ENCODE measurements at places on chromosomes 6 and 20.

DNA sequence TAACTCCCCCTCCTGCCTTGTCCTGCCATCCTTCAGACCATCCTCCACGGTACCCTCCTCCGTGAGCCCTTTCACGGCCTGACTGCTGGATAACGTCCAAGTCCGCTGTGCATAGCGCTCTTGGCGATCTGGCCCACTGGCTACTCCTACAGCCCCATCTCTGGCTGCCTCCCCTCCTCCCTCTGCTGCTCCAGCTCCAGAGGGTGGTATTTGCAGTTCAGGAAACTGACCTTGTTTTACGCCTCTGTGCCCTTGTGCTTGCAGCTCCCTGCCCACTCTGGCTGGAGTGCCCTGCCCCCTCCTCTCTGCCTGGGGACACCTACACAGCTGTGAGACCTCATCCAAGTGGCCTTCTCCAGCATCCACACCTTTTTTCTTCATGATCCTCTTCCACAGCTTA lies 6.5 kb upstream of the RREB1 start:
- no peak for DNase-seq

DNA sequence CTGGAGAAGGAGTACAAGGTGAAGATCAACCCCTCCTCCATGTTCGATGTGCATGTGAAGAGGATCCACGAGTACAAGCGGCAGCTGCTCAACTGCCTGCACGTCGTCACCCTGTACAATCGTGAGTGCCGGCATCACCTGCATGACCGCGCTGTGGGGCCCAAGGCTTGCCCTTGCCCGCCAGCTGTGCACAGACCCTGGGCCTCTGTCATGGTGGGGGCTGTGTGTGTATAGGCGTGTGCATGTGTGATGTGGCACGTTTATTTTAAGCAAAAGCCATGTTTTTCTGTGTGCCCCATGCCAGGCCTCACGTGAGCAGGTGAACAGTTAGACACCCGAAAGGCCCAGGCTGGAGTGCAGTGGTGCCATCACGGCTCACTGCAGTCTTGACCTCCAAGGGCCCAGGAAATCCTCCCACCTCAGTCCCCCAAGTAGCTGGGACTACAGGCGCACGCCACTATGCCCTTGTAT lies 36.3 kb downstream of the PYGB start:
- no peak for DNase-seq

DNA sequence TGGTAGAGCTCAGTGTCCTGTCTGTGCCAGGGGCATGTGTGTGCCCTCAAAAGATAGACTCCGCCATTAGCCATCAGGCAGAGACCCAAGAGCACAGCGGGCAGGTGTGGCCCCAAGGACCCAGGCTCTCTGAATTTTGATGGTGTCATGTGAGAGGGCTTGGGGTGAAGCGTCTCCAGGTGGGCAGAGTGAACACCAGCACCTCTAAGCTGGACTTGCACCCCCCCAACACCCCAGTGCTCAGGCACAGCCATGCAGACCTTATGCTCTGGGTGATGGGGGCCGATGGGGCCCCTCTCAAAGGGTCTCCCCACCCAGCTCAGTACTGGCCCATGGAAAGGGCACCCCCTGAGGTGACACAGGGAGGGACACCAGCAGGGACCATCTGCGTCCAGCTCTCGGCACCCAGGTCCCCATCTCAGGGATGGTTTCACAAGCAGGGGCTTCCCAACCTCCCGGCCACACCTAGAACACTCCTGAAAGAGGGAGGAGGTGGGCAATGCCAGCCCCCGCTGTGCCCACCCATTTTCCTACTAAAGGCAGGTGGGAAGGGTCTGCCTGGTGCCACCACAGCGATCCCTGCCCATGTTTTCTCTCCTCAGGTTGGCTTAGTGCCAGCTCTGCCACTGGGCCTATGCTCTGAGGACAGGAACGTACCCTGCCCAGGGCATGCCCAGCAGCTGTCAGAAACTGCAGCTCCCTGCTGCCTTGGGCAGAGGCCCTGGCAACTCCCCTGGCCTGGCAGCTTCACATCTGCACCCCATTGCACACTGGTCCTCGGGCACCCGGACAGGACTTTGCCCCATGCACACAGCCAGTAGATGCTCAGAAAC lies 3.5 kb downstream of the CST7 start:
- no peak for DNase-seq

GRCh38 chr6:67722861-67723261 lies 912.2 kb upstream of the ADGRB3 start:
- no peak for DNase-seq

- no peak for DNase-seq
These were observed 933.7 kb upstream of the GJE1 start for GRCh38 chr6:141199074-141199473.

DNA sequence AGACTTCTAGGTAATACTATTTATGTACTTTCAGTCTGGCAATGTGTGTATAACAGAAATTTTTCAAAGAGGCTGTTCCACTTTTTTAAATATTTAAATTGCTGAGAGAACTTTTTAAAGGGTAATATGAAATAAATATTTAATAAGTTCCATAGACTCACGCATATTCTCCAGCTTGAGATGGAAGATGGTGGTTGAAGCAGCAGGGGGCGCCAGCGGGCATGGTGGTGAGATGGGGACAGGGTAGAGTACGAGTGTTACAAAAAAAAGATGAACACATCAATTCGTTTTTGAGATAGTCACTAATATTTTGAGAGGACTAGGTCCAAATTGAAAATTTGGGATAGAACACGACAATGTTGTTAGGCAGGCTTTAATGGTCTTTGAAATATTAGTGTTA lies 68.4 kb downstream of the RSPO3 start:
- DNase-seq, result peak; percentile 47

DNA sequence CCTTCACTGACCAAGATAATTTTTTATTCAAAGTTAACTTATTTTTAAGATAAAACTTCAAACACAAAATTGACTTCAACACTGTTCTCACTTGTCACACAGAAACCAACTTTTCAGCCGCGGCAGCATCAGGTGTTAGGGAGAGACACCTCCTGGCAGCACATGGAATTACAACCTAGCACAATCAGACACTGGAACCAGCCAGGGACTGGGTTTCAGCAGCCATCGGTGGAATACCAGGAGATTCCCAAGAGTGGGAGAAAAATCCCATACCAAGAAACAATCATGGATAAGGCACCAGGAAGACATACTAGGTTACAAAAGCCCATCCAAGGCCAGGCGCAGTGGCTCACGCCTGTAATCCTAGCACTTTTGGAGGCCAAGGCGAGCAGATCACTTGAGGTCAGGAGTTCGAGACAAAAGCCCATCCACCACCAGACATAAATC lies 70.0 kb downstream of the SNX5 start:
- peak; percentile 68 for DNase-seq

GRCh38 chr6:10586302-10586701 lies 65.2 kb downstream of the GCNT2 start:
- no peak for DNase-seq

GRCh38 chr6:9540534-9541126 lies 874.2 kb downstream of the TFAP2A start:
- peak; percentile 33 for DNase-seq

Data from activated CD4-positive, alpha-beta T cell treated with anti-CD3 and anti-CD28 coated beads, Interleukin-2, Interleukin-4, amounts not matched to agents 100 ng/mL and 50 ng/mL, durations not matched to agents 16 hours and 8 hours (primary cell).